Uterus (tissue), 4 donors: ENCODE measurements at places on chromosomes 2 and 18. TPM values are rescaled to one million over a fixed set of nuclear protein-coding genes. Genes with fewer than 3 reads are reported as not detected.

DNA sequence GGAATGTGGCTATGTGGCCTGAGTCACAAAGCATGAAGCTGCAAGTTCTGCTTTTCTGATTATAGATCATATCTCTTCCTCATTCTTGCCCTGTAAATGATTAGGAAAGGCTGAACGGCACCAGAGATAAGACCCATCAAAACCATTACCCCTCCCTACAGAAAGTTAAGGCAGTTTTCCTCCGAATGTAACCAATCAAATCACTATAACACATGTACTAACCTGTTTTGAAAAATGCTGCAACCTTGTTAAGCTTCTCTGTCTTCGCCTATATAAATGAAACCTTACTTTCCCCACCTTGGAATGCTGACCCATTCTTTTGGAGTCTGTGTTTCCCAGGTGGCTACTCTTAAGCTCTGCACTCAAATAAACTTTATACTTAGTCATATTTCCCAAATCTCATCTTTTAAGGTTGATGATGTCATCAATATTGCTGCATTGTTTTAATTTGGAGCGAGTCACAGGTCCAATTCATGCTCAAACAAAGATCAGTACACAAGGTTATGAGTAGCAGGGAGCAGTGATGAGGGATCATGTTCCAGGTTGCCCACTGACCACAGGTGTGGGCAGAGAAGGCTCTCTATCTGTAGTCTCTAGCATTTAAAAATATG, 662.3 kb downstream of the IRS1 start:
- H3K4me3 ChIP-seq: no peak overlapping the region
- DNase-seq: no peak
- no peak overlapping the region for H3K27ac ChIP-seq
- no peaks in the 10 kb centered on the region for H3K36me3 ChIP-seq
- H3K27me3 ChIP-seq: no peaks in the 10 kb centered on the region
- H3K4me1 ChIP-seq: no peaks in the 10 kb centered on the region

DNA sequence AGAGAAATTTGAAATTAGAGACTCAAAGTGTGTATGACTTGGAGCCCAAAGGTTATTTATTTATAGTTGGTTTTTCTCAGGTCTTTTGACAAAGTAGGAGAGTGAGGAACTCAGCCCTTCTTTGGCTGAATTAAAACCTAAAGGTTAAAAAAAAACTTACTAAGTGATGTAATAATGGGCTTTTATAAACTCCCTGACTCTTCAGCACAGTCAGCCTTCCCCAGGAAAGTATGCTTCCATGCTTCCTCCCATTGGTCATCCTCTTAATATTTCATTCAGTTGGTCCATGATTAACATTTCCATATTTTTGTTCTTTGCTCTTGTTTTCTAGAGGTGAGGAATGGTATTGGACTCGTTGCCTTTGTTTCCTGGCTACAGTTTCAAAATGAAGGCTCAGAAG, 7.2 kb downstream of the ARPC2 start:
- no peak overlapping the region for H3K4me3 ChIP-seq
- H3K4me1 ChIP-seq: peaks cover 14% of the 10 kb centered on the region
- no peaks in the 10 kb centered on the region for H3K27me3 ChIP-seq
- DNase-seq: no peak
- H3K36me3 ChIP-seq: no peaks in the 10 kb centered on the region
- H3K27ac ChIP-seq: no peak overlapping the region

Gene CREG2
- total RNA-seq: 0.28 TPM

DNA sequence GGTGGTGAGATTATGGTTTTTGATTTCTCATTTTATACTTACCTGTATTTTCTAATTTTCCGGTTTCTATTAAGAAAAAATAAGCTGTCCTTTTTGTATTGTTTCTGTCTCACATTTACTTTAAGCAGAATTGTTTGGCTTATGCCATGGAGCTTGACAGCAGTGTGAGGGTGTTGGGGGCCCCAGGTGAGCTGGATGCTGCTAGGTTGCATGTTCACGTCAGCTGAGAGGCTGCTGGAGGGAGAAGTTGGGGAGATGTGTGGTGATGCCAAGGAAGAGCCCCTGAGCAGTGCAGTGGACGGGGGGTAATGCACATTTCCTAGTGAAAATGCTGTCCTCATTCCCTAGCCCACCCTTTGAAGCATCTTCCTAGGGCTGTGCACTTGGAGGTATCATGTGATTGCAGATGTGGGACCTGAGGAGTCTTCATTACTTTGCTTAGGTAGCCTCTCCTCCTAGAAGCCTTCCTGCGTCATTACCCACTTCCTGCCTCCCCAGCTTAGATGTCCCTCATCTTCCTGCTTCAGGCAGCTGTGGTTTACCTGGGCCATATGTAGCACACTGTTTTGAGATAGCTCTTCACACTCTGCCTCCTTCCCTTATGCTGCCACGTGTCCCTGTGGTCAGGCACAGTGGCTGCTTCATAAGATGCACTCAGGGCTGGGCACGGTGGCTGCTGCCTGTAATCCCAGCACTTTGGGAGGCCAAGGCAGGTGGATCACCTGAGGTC, 16.2 kb downstream of the ATG16L1 start:
- no peaks in the 10 kb centered on the region for H3K27me3 ChIP-seq
- DNase-seq: no peak
- no peaks in the 10 kb centered on the region for H3K36me3 ChIP-seq
- no peak overlapping the region for H3K27ac ChIP-seq

GRCh38 chr2:215277944-215278343, 33.9 kb upstream of the ATIC start:
- no peak overlapping the region for H3K27ac ChIP-seq
- DNase-seq: no peak
- no peaks in the 10 kb centered on the region for H3K36me3 ChIP-seq
- H3K4me1 ChIP-seq: no peaks in the 10 kb centered on the region
- H3K27me3 ChIP-seq: no peaks in the 10 kb centered on the region

- no peaks in the 10 kb centered on the region for H3K4me1 ChIP-seq
- H3K36me3 ChIP-seq: no peaks in the 10 kb centered on the region
- no peaks in the 10 kb centered on the region for H3K27me3 ChIP-seq
- DNase-seq: no peak
Measured at GRCh38 chr2:39488450-39488849, 51.4 kb upstream of the MAP4K3 start.

GRCh38 chr2:156110890-156111289, 221.6 kb downstream of the NR4A2 start:
- no peak overlapping the region for H3K4me3 ChIP-seq
- no peaks in the 10 kb centered on the region for H3K36me3 ChIP-seq
- no peaks in the 10 kb centered on the region for H3K4me1 ChIP-seq
- no peaks in the 10 kb centered on the region for H3K27me3 ChIP-seq
- DNase-seq: no peak

Gene GDF7
- total RNA-seq: 1.5 TPM

DNA sequence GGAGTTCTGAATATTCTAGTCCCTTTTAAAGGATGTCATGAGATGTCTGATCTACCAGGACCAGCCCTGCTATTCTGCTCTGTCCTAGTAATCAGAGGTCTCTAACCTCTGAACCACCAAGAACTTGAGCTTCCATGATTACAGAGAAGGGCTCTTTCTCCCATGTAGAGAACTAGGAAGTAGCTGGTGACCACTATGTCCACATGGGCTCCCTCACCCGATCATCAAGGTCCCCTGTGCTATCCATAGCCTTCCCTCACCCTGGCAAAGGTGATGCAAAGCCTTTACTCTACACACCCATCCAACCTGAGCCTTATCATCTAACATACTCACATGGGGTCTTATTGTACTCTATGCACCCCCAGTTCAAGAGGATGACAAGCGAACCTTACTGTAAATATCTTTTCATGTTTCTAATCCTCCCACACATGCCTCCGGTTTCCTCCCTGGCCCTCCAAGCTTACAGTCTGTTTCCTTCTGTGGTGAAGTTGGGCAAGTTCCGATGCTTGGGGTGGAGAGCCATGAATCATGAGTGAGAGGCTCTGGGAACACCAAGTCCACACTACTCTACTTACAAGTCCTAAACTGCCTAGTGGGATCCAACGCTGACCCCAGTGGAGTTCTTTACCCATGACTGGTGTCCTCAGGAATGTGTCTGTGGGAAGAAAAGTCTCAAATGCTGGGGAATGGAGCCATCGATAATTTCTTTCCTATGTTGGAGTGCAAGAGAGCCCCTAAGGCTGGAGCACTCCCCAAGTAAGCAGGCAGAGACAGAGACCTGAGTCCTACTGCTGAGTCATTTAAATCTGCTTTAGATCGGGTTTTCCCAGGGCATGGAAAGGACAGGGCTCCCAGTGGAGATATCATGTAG, 73.3 kb upstream of the KLF7 start:
- peak; percentile 56 for DNase-seq
- no peaks in the 10 kb centered on the region for H3K27me3 ChIP-seq
- peak overlapping the region; percentile 58 for H3K27ac ChIP-seq
- H3K36me3 ChIP-seq: no peaks in the 10 kb centered on the region

GRCh38 chr18:53411511-53411910, 813.0 kb downstream of the MBD2 start:
- H3K4me1 ChIP-seq: no peaks in the 10 kb centered on the region
- no peak overlapping the region for H3K4me3 ChIP-seq
- no peak overlapping the region for H3K27ac ChIP-seq
- H3K36me3 ChIP-seq: no peaks in the 10 kb centered on the region
- H3K27me3 ChIP-seq: no peaks in the 10 kb centered on the region

GRCh38 chr18:71045331-71046065, 756.7 kb downstream of the SOCS6 start:
- no peaks in the 10 kb centered on the region for H3K4me1 ChIP-seq
- no peak overlapping the region for H3K27ac ChIP-seq
- no peaks in the 10 kb centered on the region for H3K36me3 ChIP-seq
- no peak overlapping the region for H3K4me3 ChIP-seq
- H3K27me3 ChIP-seq: no peaks in the 10 kb centered on the region

Gene CROCC2
- 0.79 TPM for total RNA-seq

Gene SETBP1
- 32.8 TPM for total RNA-seq

DNA sequence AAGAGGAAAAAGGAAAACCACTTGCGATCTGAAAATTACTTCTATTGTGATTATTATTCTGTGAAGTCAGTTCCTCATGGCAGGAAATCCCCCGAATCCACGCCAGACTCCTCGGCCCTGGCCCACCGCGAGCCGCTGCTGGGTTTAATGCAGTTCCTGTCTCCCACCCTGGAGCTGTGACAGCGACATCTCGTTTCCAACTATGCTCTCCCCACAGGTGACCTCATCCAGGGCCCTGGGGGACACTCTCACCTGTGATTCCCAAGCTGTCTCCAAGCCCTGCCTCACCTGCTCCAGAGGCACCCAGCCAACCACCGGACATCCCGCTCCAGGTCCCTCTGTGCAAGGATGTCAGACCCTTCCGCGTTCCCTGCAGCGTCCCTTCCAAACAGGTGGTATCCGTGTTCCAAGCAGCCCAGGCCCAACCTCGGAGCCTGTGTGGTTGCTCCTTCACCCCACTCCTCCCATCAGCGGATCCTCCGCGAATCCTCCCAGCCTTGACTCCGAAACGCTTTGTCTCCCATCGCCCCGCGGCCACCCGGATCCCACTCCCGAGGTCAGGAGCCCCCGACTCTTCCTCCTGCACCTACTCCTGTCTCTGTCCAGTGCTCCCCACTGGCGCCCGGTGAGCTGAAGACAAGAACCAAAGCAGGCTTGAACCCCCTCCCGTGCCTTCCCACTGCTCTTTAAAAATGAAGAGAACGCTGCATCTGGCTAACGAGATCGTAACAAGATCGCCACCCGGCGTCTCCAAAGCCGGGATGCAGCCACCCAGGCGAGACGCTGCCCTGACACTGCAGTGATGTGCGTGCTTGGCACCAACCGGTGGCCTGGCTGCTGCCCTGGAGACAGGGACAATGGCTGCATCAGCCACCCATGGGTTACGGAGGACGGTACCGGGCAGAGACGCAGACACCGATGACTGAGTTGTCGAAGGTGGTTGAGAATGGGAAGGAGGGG, 96.5 kb downstream of the NDUFA10 start:
- no peak overlapping the region for H3K27ac ChIP-seq
- H3K4me3 ChIP-seq: no peak overlapping the region
- DNase-seq: peak; percentile 10
- no peaks in the 10 kb centered on the region for H3K4me1 ChIP-seq

DNA sequence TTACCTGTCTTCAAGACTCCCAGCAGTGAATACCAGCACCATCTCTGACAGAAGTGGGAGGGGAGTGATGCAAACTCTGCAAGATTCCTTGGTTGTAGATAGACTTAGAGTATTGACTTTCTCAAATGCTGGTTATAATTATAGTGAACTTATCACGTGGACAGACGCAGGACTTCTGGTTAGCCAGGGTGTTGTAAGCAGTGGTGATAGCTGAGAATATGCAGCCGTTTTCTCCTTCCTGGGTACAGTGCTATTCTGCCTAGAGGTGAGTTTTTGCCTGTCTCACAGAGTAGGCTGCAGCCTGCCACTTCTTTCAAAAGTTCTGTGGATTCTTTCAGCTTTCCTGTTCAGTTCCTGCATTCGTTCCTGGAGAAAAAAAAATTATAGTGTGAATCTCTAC, 733 bp upstream of the CXCR2 start:
- no peak overlapping the region for H3K4me3 ChIP-seq
- H3K36me3 ChIP-seq: no peaks in the 10 kb centered on the region

DNA sequence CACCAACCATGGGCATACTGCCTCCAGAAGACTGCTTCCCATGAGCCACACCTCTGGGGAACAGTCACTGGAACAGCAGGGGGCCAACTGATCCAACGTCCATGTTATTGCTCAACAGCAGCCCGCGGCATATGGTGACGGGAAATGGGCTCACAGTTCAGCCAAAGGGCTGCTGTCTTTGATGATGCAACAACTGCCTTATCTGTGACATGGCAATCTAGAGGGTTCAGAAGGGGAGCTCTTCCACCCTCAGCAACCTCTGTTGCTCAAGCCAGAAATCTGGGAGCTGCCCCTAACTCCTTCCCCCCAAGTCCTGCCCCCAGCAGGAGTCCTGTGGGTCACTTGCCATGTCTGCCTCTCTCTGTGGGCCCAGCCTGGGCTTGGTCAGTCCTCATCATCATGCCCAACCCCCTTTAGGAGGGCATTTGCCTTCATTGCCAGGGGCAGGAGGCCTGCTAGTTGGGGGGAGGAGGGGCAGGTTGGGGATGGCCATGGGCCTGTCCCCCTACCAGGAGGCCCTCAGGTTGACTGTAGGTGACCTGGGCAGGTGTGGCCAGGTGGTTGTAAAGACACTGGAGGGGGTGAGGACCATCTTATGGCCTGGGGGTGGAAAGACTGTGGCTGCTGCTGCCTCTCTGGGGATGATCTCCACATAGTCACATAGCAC, 212.9 kb downstream of the CYP26B1 start:
- H3K4me1 ChIP-seq: no peaks in the 10 kb centered on the region
- H3K27me3 ChIP-seq: no peaks in the 10 kb centered on the region
- peak overlapping the region; percentile 50 for H3K27ac ChIP-seq
- no peak overlapping the region for H3K4me3 ChIP-seq
- DNase-seq: peak; percentile 56
- no peaks in the 10 kb centered on the region for H3K36me3 ChIP-seq

GRCh38 chr2:76813084-76813483, 709.1 kb downstream of the LRRTM4 start:
- DNase-seq: no peak
- no peaks in the 10 kb centered on the region for H3K4me1 ChIP-seq
- H3K27me3 ChIP-seq: no peaks in the 10 kb centered on the region
- H3K4me3 ChIP-seq: no peak overlapping the region
- H3K27ac ChIP-seq: no peak overlapping the region

- no peak for DNase-seq
- no peaks in the 10 kb centered on the region for H3K27me3 ChIP-seq
- peaks cover 10% of the 10 kb centered on the region for H3K4me1 ChIP-seq
- H3K36me3 ChIP-seq: no peaks in the 10 kb centered on the region
- H3K4me3 ChIP-seq: no peak overlapping the region
- H3K27ac ChIP-seq: no peak overlapping the region
Measured at GRCh38 chr2:233416706-233417105, 62.4 kb downstream of the DGKD start.

Gene ANKRD36
- total RNA-seq: 56.5 TPM
